K562 (cell line): ENCODE measurements at places on chromosomes 7 and 10. TPM values are rescaled to one million over a fixed set of nuclear protein-coding genes. Genes with fewer than 3 reads are reported as not detected.

SKIDA1 gene
- 0.05 and 1.4 TPM in 2 replicates for polyA plus RNA-seq

CACNA2D1 gene
- polyA plus RNA-seq: not detected in 2 replicates

ALOX5 gene
- polyA plus RNA-seq: 1.6 and 2.4 TPM in 2 replicates

NACAD gene
- 0.04 TPM in 1 of 2 replicates, not detected in the other for polyA plus RNA-seq

RARRES2 gene
- 0.23 TPM in 1 of 2 replicates, not detected in the other for polyA plus RNA-seq

LAMB4 gene
- 0.12 TPM in 1 of 2 replicates, not detected in the other for polyA plus RNA-seq

CALHM1 gene
- polyA plus RNA-seq: not detected in 2 replicates

UFSP1 gene
- polyA plus RNA-seq: 13.5 and 14.3 TPM in 2 replicates

ELMO1 gene
- 3.8 and 6.8 TPM in 2 replicates for polyA plus RNA-seq

LRGUK gene
- polyA plus RNA-seq: 0.07 and 0.16 TPM in 2 replicates

DRGX gene
- polyA plus RNA-seq: not detected in 2 replicates
